Activated naive CD4-positive, alpha-beta T cell treated with anti-CD3 and anti-CD28 coated beads, Interleukin-2, amount 50 U/mL, for 16 hours (primary cell): ENCODE measurements at places on chromosomes 1 and 21.

DNA sequence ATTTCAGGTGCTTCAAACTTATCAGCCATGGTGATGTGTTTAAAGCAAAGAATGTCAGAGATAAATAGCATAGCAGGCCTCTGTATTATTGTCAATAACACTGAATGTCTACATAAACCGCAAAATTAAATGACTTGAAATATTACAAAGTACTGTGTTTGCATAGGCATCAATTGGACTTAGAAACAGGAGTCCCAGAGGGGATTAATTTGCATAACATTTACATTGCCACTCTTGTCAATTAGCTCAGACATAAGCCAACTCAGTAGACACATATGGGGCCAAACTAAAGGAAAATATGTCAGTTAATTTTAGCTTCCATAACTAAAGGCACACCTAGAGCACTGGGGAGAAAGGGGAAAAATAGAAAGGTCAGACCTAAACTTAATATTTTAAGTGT is 814.5 kb upstream of the NEGR1 start:
- DNase-seq: no peak

GRCh38 chr1:1430992-1431844 is 4.3 kb upstream of the VWA1 start:
- DNase-seq: no peak

DNA sequence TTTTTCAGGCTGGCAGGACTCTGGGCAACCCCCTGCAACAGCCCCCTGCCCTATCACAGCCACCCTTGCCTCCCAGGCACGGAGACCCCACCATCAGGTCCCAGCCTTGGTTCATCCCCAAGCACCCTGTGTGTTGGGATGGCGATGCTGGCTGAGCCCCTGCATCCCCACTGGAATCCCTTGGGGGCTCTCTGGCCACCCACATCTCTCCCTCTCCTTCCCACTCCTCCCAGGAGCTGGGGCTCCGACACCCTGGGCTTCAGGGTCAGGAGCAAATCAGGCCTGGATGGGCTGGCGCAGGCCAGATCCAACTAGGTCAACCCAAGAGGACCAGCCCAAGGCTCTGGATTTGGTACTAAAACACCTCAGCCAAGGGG is 25.9 kb downstream of the COL6A1 start:
- no peak for DNase-seq

- no peak for DNase-seq
These were observed 19.1 kb downstream of the GPR88 start for GRCh38 chr1:100556925-100557605.

DNA sequence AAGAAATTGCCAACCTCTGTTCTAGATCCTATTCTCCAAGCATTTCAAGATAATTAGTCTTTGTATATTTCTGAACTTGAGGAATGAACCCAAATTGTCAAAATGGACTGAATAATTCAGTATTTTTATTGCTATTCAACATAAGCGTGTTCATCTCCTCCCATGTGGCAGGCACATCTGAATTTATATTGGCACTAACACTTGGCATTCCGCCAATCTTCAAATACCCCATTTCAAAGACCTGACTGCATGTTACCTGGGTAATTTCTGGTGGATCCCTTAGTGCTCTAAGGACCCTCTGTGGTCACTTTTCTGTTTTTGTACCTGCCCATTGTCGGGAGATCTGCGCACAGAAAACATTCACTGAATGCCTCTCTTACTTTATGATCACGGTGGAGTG is 66.6 kb downstream of the BACE2 start:
- DNase-seq: no peak

GRCh38 chr1:104706631-104707147 is 957.0 kb downstream of the AMY1C start:
- DNase-seq: no peak

GRCh38 chr1:113534130-113534817 is 144.0 kb downstream of the MAGI3 start:
- no peak for DNase-seq

DNA sequence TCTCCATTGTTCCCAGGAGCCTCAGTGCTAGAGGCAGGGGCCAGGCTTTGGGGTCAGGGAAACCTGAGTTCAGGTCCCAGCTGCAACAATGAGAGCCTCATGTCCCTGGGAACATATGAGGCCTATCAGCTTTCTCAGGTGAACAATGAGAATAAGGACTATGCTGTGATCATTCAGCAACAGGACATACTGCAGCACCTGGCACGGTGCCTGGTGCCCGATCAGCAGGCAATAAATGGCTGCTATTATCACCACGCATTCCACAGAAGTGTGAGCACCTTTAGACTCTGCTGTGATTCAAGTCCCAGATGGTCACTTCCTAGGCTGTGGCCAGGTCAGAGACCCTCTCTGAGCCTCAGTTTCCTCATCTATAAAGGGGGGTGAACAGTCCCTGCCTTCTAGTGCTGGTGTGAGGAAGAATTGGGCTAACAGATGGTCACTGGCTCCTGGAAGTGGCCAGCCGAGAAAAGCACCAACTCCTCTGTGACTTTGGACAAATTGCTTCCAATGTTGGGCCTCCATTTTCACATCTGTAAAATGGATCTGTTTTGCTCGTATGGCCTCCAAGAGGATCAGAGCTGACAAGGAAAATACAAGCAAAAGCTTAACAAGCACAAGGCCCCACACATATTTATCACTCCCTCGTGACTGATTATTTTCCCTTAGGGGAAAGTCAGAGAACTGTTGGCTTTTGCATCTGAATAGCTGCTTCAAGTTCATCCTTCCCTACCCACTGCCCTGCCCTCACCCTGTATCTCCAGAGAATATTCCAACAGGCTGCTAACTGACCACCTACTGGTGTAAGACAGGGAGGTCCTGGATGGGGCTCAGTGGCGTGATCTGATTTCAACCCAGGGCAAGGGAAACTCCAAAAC is 1.1 kb downstream of the SLC5A9 start:
- DNase-seq: no peak

DNA sequence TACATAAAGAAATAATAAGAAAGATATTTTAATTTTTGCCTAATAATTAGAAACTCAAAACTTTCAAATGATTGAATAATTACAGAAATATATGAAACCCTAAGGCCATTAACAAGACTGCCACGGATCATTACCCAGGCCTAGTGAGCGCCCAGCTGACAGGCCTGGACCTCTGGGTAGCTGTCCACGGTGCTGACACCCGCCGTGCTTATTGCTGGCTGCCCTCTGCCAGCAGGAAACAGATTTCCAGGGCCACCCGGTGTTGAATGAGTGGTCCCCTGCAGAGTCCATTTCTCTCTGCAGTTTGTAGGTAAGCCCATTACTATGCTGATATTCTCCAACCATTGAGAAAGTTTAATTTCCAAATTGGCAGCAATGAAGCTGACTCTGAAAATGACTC is 254.4 kb upstream of the GJB5 start:
- no peak for DNase-seq

GRCh38 chr1:113429461-113430153 is 39.3 kb downstream of the MAGI3 start:
- no peak for DNase-seq

DNA sequence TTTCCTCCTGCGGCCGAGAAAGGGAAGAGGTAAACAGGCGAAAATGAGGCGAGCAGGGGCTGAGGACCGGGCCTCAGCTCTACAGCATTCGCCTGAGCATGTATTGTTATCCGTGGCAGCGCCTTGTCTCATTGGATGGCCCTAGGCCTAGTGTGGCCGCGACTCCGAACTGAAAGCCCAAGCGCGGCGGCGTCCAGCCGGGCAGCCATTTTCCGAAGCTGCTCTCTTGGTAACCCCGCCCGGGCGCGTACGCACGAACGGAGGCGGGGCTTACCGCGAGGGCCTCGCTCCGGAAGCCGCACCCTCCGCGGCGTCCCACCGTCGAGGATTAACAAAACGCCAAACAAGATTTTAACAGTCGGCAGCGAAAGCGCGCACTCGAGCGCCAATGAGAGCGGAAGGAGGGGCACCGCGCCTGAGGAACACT is 797 bp upstream of the USP1 start:
- peak; percentile 97 for DNase-seq

DNA sequence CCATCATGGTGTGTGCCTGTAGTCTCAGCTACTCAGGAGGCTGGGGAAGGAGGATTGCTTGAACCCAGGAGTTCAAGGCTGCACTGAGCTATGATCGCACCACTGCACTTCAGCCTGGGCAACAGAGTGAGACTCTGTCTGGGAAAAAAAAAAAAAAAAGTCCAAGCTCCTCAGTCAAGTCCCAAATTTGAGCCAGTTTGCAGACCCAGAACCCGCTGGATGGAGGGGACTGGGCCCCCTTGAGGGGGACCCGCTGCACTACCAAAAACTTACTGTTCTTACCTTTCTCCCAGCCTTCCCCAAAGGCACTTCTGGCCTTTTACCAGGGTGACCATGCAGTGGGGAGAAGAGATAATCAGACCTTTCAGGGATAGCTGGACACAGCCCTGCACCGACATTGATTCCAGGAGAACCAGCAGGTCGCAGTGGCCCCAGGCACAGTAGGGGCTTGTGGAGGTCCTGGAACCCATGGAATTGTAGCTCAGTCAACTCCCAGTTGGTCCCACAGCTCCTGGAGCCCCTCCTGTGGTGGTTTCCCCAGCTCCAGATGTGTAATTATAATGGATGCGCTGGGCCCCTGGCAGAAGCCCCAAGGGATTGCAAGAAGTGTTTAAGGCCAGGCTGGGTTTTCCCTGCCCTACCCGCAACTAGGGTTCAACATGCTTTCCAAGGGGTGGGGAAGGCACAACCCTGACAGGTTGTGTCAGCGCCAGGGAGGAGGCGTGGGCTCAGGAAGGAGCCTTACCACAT is 4.1 kb upstream of the WNT9A start:
- no peak for DNase-seq

- DNase-seq: no peak
These were observed 81.9 kb upstream of the LBR start for GRCh38 chr1:225509770-225510169.

GRCh38 chr1:225554216-225554812 is 98.6 kb downstream of the ENAH start:
- no peak for DNase-seq

DNA sequence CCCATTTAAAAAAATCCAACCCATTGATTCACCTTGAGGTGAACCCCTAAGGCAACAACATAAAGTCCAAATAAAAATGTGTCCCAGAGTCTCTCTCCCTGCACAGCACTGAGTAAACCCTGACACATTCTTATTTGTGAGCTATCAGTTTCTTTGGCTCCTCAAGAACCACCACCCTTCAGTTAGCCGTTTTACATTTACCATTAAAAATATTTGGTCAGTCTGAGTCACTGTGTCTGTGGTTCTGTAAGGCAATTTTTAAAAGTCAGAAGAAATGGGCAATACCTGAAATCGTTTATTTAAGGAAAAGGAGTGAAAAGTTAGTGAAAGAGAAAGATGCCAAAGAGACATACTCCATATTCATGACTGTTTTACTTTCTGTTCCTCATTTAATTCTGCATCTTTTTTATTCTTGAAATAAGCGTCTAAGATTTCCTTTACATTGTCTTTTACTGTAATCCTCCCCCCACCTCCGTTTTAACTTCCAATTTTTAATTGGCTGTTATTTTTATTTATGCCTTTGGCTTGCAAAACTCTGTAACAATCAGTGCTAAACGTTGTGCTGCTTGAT is 91.7 kb upstream of the IVNS1ABP start:
- no peak for DNase-seq

GRCh38 chr21:45982758-45983648 is 1.4 kb downstream of the COL6A1 start:
- DNase-seq: peak; percentile 10

DNA sequence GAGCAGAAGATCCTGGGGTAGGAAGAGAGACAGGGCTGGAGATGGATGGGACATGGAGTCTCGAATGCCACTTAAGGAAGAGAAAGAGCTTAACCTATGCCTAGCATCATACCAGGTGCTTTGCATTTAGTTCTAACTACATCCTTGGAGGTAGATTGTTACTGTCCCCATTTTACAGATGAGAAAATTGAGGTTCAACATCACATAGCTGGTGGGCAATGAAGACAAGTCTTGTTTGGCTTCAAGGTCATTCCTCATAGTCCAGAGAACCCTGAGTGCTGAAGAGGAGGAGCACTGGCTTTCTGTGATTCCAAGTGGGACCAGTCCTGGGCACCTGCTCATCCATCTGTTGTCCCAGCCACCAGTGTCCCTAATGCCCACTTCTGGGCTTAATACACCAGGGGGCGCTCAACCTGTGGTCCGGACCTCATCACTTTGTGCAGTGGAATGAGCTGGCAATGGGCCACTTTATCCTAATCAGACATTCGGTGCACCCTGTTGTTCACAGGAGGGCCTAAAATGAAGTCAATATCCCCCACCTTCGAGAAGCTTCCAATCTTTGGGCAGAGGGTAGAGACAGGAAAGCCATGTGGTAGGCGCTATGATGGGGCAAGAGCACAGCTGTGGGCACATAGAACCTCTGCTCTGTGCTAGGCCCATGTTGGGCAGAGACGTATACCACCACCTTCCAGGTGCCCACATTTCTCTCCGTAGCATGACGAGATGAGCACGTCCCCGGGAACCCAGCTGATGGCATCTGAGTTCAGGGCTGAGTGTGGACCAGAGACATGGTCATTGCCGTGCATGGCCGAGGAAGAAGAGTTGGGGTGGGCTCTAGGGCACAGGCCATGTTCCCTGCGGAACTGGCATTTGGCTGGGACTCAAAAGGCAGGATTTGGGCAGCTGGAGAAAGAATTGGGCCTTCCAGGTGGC is 9.2 kb downstream of the RPS6KA1 start:
- DNase-seq: peak; percentile 32

DNA sequence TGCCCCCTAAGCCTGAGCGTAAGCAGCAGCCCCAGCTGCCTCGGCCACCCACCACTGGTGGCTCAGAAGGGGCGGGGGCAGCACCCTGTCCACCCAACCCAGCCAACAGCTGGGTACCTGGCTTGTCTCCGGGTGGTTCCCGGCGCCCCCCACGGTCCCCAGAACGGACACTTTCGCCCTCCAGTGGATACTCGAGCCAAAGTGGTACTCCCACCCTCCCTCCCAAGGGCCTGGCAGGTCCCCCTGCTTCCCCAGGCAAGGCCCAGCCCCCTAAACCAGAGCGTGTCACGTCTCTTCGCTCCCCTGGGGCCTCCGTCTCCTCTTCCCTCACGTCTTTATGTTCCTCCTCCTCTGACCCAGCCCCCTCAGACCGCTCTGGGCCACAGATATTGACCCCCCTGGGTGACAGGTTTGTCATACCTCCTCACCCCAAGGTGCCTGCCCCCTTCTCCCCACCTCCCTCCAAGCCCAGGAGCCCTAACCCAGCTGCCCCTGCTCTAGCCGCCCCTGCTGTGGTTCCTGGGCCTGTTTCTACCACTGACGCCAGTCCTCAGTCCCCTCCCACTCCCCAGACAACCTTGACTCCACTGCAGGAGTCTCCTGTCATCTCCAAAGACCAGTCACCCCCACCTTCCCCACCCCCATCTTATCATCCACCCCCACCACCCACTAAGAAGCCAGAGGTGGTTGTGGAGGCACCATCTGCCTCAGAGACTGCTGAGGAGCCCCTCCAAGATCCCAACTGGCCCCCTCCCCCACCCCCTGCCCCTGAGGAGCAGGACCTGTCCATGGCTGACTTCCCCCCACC is 46.2 kb downstream of the YARS1 start:
- DNase-seq: no peak

DNA sequence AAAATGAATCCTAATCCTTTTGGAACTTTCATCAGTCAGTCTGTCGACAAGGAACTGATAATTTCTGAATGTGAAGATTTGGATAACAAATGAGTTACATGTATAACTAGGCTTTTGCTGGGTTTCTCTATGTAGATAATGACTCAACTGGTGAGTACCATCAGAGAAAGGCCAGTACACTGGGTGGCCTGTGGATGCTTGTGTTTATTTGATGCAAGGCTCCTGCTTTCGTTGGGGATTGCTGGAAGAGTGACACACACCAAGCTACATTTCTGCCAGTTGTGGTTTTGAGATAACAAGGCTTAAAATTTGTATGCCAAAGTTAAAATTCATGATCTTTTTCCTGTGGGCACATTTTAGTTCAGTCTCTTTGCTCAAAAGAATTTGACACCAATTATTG is 115.7 kb upstream of the UBE2U start:
- DNase-seq: no peak

- no peak for DNase-seq
These were observed 2.6 kb downstream of the MRPS6 start for GRCh38 chr21:34075760-34076660.
